ENCODE measurements at places on chromosomes 5 and 9. TPM values are rescaled to one million over a fixed set of nuclear protein-coding genes. Genes with fewer than 3 reads are reported as not detected.

DNA sequence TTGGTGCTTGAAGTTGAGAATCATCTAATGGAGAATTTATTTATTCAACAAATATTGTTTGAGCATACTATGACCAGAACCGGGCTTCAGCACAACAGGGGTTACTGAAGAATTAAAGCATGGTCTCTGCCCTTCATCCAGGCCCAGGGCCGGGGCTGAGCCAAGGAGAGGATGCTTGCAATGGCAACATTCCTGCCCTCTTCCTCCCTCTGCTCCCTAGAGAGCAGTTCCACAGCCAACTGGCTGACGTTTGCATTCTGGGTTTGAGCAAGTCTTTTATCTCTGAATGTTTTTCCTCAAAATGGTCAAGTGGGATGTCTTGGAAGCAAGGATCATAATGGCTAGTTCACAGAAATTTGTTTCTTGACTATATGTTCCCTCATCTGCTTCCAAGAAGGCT, 80.7 kb downstream of the GLDC start:
- DNase-seq, result peak; percentile 28

Gene FSTL4
- 0.58 TPM for total RNA-seq

- peak; percentile 40 for DNase-seq
These were observed at the start of gene NREP for GRCh38 chr5:111756581-111757354. TSS of gene NREP (minus strand) at chr5:111757194. CDS start at chr5:111755772, 1,422 bp downstream.

GRCh38 chr5:82225525-82226172, 52.5 kb downstream of the RPS23 start:
- DNase-seq, result peak; percentile 78

- no peak for DNase-seq
These were observed 98.0 kb upstream of the NR3C1 start for GRCh38 chr5:143501310-143502044.

DNA sequence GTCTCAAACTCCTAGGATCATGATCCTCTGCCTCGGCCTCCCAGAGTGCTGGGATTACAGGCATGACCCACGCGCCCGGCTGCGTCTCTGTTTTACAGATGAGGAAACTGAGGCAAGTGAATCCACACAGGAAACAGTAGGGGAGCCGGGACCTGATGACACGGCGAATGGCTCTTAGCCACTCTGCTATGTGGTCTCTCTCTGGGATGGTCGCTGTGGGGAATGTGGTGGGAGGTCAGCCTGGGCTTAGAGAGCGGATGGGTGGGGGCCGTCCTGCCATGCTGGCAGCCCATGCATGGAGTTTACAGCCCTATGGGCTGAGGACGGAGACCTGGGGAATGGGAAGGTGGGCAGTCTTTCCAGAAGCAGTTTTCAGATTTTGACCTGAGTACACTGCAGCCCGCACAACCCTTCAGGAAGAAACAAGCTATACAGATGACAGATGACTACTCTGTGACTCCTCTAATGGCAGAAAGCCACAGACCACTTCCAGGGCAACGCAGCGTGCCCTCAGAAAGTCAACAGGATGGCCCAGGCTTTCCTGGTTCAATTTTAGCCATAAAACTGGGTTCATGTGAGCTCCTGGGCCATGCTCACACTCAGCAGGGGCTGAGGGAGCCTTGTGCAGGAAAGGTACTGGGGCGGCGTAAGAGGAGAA, 136.1 kb upstream of the RAPGEF1 start:
- DNase-seq, result no peak

GRCh38 chr5:142637871-142638270, 48.0 kb downstream of the FGF1 start:
- DNase-seq, result no peak

- DNase-seq, result no peak
These were observed 31.2 kb upstream of the BASP1 start for GRCh38 chr5:17186256-17186655.

GRCh38 chr9:76403352-76403751, 9.1 kb upstream of the RFK start:
- no peak for DNase-seq

Gene NCS1
- total RNA-seq, result 50.3 TPM

Gene QRFP
- not detected for total RNA-seq

DNA sequence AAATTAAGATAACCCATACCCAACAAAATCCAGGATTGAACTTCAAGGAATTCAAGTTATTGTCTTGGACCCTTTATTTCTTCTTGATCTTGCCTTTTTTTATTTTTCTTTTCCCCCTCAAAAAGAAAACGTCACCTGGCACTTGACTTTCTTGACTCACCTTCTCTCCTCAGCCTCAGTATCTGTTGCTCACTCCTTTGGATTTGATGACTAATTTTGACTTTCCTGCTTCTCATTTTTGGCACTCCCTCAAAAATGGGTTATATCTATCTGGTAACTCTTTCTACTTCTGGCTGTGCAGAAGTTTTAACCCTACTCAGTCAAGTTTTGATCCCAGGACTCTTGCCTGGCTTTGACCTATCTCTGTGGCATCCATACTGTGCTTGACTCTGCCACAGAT, 66.6 kb upstream of the SPATA31D4 start:
- DNase-seq, result no peak

DNA sequence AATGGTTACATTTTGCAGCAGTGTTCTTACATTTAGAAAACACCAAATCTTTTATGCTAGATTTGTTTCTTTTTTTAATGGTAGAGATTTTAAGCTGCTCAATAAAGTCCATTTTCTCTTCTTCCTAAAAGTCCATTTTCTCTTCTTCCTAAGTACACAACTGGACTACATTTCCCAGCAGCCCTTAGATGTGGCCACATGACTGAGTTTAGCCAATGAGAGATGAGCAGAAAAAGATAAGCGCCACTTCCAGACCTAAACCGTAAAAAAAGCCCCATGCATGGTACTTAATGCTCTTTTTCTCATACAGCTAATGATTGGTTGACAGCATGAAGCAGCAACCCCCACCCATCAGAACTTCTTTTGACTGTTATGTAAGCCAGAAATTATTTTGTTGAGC, 206.7 kb downstream of the FAM114A2 start:
- DNase-seq, result no peak

- no peak for DNase-seq
These were observed 110.6 kb downstream of the HTR4 start for GRCh38 chr5:148543727-148544126.

DNA sequence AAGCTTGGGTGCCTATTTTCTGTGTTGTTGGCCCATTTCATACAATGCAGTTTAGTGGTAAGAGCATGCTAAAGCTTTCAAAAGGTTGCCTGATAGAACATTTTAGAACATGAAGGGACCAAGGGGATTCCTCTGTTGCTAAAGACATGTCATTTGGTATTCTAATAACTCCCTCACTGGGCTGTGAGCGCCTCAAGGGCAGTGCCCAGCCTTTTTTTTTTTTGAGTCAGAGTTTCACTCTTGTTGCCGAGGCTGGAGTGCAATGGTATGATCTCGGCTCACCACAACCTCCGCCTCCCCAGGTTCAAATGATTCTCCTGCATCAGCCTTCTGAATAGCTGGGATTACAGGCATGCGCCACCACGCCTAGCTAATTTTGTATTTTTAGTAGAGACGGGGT, 77.1 kb downstream of the PCSK5 start:
- no peak for DNase-seq

DNA sequence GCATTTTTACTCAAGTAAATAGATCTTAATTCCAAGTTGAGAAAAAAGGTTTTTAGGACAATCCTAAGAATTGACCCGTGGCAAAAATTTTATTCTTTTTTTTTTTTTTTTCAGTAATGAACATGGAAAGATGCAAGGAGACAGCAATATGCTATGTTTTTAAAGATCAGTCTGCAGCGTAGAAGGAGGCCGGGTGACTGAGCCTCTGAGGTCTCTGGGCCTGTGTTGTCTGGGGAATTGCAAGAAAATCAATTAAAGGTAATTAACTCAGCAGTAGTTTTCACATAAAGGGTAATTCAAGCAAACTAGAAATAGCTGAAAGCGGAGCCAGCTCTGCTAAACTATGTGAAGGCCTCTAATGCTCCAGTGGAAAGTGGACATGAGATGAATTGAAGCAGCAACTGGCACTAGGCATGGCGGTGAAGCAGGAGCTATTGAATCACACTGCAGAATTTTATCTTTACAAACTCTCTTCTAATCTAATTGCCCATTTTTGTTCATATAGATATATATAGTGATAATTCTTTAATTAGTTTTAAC, 285.2 kb upstream of the ITGA1 start:
- DNase-seq, result no peak

GRCh38 chr9:12065050-12065449, 628.1 kb upstream of the TYRP1 start:
- DNase-seq, result no peak

GRCh38 chr9:110141227-110141793, 66.6 kb downstream of the C9orf152 start:
- peak; percentile 62 for DNase-seq

- no peak for DNase-seq
These were observed 832.9 kb upstream of the DMAC1 start for GRCh38 chr9:8632493-8632892.

Gene RXRA
- 106 TPM for total RNA-seq

Gene KCNV2
- total RNA-seq, result not detected

Gene PCDHGA2
- total RNA-seq, result 6.7 TPM

GRCh38 chr5:177453852-177454396, 7.3 kb downstream of the PRR7 start:
- no peak for DNase-seq

- DNase-seq, result no peak
These were observed 27.2 kb upstream of the DEPDC1B start for GRCh38 chr5:60727033-60727679.

- DNase-seq, result peak; percentile 93
These were observed at the start of gene TTC23L for GRCh38 chr5:34838785-34839714. TSS of gene TTC23L (plus strand) at chr5:34839164. CDS start at chr5:34840672, 1,508 bp downstream.

Gene GNA14
- total RNA-seq, result 11.3 TPM

DNA sequence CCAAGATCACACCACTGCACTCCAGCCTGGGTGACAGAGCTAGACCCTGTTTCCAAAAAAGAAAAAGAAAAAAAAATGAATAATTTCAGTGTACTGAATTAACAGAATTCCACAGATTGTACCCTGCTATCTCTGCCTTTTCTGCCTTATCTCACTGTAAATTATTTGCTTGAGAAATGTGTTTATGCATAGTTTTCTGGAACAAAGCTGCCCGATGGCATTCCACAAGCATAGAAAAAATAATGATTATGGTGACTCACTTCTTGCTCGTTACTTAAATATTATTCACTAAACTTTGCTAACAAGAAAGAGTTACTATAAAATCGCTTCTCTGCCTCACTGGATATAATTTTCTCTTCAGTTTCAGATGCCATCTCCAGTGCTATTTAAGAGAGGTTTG, 88.7 kb upstream of the FAM169A start:
- no peak for DNase-seq

DNA sequence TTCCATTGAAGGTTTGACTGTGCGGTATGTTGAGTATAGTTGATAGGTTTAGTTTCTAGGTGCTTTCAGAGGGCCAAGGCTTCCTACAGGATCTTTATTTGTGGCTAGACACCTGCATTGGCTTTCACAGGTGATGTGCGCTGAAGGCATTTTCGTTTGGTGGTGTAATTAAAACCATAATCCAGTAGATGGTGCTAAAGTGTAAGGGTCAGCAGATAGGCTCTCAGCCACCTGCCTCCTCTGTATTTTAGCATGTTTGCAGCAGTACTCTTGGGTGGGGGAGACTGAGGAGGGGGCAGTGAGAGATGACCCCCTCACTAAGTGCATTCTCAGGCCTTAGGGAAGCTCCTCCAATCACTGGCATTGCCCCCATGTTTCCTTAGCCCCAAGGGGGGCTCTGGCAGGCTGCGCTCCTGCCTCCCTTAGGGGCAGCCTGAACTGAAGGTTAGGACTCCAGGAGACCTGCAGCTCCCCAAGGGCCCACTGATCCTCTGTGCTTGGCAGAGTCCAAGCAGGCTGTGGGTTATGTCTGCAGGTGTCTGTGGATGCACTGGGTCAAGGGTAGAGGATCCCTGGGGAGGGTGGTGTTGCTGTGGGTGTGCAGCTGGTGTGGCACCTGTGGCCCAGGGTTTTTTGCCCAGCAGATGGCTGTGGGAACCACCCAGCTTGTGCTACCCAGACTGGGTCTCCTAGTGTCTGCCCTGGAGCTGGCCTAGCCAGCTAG, 23.4 kb downstream of the CDK20 start:
- DNase-seq, result no peak

Gene ANKRD20A1
- 3.0 TPM for total RNA-seq

GRCh38 chr5:4020400-4020799, 424.8 kb downstream of the IRX1 start:
- DNase-seq, result no peak

Gene PAX5
- total RNA-seq, result 0.12 TPM

Gene ARHGEF28
- 29.9 TPM for total RNA-seq

Gene TAF11L10
- not detected for total RNA-seq

- DNase-seq, result no peak
These were observed 130.9 kb upstream of the RASA1 start for GRCh38 chr5:87136733-87137132.

GRCh38 chr5:16577677-16578076, 39.1 kb downstream of the RETREG1 start:
- no peak for DNase-seq

Gene MARCHF6
- total RNA-seq, result 163 TPM

DNA sequence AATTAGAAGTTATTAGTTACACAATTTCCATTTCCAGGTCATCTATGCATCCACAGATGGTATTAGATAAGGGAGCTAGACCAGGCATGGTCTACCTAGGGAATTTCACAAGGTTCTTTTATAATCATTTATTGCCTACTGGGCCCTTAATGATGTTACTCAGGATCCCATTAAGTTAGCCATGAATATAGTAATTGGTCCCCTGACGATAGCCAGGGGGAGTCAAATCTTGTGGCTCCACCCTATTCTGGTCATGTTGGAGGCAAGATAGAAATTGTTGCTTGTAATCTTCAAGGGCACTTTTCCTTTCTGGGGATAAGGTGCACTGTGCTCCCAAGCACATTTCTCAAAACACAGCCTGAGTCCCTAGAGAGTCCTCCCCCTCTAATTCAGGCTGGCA, 14.1 kb upstream of the ELL2 start:
- DNase-seq, result no peak

- DNase-seq, result peak; percentile 47
These were observed 3.6 kb upstream of the CCNJL start for GRCh38 chr5:160315968-160316367.

Gene RNF183
- total RNA-seq, result 5.3 TPM

DNA sequence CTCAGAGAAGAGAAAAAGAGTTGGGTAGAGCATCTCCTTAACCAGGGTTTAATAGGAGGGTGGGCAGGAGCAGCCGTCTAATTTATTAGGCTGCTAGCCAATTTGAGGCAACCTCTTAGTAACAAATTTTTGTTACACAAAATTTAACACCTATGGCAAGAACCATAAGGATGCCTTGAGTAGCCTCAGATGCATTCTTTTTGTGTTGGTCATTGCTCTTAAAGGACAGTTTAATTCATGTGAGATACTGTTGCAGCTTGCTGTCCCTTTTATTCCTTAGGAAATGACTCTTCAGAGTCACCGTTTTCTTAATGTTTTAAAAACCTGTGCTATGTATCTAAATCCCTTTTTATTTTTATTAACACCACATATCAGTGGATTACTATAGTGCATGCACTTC, 255.1 kb downstream of the MAST4 start:
- no peak for DNase-seq

DNA sequence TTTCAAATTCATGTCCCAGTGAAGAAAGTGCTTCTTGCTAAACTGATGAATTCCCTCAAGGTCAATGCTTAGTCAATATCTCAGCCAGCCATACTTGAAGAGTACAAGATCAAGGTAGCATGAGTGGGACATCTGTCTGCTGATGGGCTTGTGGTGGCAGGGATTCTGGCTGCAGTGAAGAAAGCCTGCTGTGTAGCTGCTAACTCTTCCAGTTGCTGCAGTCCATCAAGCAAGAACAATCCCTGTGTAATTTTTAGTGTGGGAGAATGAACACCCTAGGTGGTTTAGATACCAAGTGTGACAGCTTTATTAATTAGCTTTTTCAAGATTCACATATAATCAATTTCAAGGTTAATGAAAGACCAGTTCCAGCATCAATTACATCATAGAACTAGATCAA, 443.9 kb downstream of the TAF11L14 start:
- DNase-seq, result no peak

- DNase-seq, result no peak
These were observed 3.4 kb upstream of the GRPEL2 start for GRCh38 chr5:149341876-149342275.
